HEK293T (cell line): ENCODE measurements at places on chromosomes 5 and 9.

GRCh38 chr5:72347801-72348308, 27.7 kb downstream of the PTCD2 start:
- DNase-seq = no peak

GRCh38 chr5:33306758-33307157, 134.0 kb upstream of the TARS1 start:
- DNase-seq = no peak

GRCh38 chr5:77167063-77167462, 43.4 kb upstream of the PDE8B start:
- no peak for DNase-seq

GRCh38 chr9:71675105-71675856, 93.0 kb downstream of the CEMIP2 start:
- DNase-seq = no peak

DNA sequence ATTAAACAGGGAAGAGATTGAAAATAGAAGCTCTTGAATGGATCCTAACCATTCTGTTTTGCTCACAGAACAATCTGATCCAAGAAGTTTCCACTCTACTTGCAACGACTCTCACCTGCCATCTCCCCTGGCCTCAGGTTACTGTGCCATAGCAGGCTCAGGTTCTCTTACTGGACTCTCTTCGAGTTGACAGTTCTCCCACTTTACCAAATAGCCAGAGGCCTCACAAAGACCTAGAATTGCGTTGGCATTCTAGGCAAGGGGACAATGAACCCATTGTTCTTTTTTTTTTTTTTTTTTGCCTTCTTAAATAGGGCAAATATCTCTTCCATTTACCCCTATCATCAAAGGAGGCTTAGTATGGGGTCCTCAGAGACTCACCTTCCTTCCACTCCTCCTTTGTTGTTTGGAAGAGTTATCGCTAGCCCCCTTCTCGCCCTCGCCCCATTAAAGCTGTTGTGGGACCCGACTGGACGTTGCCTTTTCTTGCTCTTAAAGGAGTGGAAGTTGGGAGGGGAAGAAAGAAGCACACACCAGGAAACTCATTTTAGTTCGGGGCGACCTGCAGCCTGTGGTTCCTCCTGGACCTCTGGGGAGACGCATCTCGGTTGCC, 688 bp upstream of the PLPPR1 start:
- no peak for DNase-seq

DNA sequence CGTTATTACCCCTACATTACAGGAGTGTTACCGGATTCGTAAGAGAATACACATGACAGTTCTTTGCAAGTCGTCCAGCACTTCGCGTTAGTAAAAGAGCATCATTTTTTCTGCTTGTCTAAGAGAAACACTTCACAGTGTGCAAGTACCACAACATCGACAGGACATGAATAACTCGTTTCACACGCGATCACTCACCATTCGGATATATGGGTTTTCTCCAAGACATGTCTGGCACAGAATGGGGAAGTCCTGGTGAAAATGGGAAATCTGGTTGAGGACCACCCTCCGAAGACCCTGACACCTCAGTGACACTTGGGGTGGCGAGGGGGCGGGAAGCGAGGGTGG, 642 bp downstream of the RBM22 start:
- no peak for DNase-seq
